Kidney capillary endothelial cell (primary cell): ENCODE measurements at places on chromosomes 2 and 18.

DNA sequence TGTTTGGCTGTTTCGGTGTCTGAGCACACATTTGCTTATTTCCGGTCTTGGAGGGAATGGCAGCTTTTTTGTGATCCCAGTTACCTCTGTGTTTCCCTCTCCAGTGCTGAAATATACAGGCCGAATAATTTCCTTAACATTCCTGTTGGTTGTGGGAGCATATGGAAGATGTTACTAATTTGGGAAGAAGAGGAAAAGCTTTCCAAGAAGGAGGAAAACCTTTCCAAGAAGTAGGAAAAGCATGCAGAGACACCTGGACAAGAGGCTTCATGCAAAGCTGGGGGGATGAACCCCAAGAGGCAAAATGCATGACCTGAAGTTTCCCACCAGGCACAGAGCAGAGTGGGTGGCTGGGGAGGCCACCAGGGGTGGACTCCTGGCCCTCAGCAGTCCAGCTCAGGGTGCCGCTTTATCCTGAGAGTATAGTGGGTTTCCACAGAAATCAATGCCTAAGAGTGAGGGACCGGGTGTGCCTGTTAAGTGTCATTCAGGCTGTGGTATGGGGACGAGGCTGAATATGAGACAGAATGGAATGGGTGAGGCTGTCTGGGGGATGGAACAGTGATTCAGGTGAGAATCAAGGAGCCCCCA, 25.5 kb upstream of the GNAL start:
- no peak for DNase-seq

GRCh38 chr2:218024871-218025270, 22.1 kb upstream of the TNS1 start:
- DNase-seq = no peak

DNA sequence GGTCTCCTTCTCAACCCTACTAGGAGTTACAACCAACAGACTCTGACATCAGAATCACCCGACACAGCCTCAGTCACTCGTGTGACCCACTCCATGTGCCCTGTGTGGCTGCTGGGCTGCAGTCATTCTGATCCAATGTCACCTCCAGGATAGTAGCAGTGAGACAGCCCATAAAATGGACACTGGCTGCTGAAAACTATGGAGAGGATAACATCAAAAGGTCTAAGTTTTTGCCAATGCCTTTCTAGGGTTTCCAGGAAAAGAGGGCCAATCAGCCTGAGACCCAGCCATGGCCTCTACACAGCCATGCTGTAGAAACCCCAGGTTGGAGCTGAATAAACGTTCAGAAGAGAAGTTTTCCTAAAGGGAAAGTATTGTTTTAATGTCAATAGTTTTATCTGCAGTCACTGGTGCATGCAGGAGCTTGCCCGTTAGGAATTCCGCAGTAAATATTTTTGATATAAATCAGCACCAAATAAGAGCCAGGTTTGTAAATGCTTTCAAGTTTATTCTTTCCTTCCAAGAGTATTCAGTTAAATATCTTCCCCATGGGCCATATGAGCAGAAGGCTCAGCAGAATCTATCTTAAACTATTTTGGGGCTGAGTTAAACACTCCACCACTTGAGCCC, 92.2 kb upstream of the PID1 start:
- no peak for DNase-seq

- peak; percentile 38 for DNase-seq
Measured at GRCh38 chr2:95530734-95531133, 46.2 kb upstream of the TRIM43B start.
